IMR-90 (cell line): ENCODE measurements at places on chromosomes 5 and 9. TPM values are rescaled to one million over a fixed set of nuclear protein-coding genes. Genes with fewer than 3 reads are reported as not detected.

GRCh38 chr9:10268531-10269485, 344.0 kb downstream of the PTPRD start:
- DNase-seq, result peak; percentile 12

DNA sequence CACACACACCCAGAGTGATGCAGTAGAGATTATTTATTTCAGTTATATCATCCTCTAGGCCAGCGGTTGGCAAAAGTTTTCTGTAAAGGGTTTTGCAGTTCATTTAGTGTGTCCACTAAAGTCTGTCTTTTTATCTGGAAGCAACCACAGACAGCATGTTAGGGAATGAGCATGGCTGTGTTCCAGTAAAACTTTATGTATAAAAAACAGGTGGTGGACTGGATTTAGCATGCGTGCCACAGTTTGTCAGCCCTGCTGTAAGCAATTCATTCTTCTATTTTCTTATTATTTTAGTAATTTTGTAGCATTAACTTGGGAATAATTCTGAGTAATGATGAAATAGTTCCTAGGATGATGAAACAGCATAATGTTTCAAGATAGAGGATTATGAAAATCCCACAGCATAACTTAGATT, 51.7 kb downstream of the CCNH start:
- DNase-seq, result peak; percentile 53

CARD9 gene
- 0.36 and 1.1 TPM in 2 replicates for total RNA-seq

SOX30 gene
- total RNA-seq, result not detected in 2 replicates

DNA sequence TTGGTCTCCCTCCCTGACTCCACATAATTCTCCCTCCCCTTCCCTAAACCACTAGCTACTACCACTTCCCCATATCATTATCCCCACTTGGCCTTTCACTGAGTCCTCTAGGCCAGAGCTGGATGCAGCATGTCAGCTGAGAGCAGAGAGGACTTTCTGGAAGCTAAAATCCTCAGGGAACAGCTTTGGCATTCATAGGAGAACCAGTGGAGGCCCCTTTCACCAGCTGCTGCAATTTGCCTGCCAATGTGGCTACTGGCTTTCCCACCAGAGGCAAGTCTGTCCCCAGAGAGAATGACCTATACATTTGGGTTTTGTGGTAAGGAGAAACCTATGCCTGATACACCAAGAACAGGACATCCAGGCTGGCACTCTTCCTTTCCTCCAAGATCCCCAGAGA, 14.4 kb downstream of the FAM219A start:
- DNase-seq, result no peak

DNA sequence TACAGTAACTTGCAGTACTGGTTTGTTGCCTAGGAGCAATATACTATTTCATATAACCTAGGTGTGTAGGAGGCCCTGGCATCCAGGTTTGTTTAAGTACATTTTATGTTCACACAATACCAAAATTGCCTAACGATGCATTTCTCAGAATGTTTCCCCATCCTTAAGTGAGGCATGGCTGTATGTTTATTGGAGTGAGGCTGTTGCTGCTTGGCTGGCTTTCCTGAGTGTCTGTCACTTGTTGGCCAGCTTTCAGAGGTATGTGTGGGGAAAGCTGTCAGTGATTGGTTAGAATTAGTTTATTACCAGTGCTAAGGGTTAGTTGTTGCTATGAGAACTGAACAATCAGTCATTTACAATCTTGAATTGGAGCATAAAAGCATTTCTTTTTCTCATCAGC, 154.1 kb upstream of the CDH12 start:
- no peak for DNase-seq

GRCh38 chr5:137734962-137735554, 831 bp downstream of the KLHL3 start:
- peak; percentile 52 for DNase-seq

DNA sequence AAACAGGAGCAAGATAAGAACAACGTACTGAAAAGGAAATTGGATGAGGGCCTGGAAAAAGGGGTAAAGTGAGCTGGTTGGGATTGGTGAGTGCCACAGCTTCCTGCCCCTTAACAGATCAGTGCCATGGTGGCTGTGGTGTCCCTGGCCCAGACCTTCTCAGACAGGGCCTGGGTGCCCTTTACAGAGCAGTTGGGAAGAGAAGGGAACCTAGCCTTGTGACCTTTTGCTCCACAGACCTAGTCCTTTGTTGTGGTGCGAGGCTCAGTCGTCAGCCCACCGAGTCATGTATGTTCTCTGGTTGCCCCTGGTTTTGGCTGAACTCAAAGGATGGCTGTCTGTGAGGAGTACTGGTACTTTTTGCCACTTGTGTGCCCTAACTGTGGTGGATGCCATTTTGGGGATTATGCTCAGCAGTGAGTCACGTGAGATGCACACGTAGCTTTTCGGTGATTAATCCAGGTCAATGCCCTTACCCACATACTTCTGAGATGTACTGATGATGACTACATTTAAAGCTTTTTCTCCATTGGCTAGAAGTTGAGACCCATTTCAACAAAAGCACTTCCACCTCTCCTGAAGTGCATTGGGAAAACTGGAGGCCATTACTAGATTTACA, 48.4 kb downstream of the EXOSC2 start:
- DNase-seq, result peak; percentile 88

DNA sequence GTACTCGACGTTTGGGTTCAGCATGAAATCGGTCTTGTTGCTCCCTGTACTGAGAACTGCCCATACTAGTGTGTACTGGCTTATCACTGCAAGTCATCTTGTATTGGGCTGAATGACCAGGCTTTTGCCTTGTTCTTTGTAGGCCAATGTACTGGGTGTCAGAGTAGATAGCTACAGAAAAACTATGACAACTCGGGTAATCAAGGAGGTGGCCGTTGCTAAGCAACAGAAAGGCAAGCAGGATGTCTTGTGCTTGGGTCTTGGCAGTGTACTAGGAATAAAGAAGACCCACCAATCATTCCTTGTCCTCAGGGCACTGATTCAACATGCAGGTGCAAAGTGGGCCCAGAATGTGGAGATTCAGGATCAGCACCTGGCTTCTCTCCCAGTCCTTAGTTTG, 11.9 kb upstream of the SHISAL2B start:
- no peak for DNase-seq
